NCI-H1930 (cell line): ENCODE measurements at places on chromosomes 3 and 15.

DNA sequence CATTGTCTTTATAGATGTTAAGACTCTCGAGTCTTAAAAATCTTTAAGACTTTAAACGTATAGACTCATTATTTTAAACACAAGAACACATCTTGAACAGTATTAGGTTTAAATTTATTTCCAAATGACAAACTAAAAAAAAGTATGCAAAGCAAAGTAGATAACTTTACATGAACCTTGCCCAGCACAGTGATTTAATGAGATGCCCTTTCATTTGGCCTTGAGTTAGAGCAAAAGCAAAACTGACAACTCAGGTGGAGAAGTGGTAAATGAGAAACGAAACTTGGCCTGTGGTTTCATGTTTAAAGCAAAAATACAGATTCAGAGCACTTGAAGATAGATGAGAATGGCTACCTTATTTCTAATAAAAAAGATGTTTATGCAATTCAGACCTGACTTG lies 8.6 kb downstream of the GPR15 start:
- DNase-seq, result no peak

DNA sequence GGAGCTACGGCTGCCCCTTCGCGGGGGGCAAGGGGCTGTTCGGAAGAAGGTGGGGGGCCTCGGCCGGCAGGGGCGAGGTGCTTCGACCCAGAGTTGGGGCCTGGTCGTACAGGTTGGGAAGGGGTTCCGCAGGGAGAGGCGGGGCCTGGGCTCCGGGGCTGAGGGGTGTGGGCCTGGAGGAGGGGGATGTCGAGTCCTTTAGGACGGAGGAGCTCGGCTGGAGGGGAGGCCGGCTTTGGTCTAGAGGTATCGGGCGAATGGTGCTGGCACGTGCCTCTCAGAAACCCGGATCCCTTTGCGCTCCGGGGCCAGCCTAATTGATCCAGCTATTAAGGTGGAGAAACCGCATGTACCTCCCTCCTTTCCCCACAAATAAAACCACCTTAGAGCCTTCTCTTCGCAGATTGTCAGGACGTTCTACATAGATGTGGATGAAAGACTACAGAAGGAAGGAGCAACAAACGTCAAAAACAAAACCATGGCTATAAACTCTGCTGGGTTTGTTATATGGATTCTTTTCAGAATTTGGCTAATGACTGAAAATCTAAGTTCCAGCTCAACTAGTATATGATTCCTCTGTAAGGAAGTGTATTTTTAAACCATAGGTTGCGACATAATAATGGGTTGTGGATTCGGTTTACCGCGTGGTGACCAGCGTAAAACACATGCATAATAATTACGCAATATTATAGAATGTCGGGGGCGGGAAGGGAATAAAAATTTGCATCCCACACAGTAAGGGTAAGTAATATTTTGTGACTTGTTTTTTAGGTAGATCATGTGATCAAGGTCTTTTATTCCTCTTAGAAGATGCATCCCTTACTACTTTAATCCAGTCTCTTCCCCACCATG lies 644 bp upstream of the NGLY1 start:
- peak; percentile 17 for DNase-seq

DNA sequence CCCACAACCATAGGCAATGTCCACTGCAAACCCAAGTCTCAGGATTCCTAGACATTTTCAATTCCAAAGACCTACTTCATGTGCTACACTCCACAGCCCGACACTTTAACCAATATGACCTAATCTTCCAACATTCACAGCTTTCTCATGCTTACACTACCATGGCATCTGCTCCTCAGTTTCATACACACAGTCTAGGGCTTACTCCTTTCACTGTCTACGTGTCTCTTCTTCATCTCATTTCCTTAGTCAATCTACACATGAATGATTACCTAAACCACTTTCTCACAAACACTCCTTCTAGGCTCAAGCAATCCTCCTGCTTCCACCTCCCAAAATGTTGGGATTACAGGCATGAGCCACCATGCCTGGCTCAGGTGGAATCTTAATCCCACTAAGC lies 106.3 kb downstream of the STAG1 start:
- no peak for DNase-seq

- no peak for DNase-seq
These were observed 46.9 kb upstream of the COL6A6 start for GRCh38 chr3:130470126-130470525.

GRCh38 chr15:72313448-72313840 lies 6.5 kb downstream of the CELF6 start:
- no peak for DNase-seq

GRCh38 chr3:142244056-142244455 lies 18.7 kb upstream of the GK5 start:
- DNase-seq, result no peak
